ENCODE measurements at places on chromosomes 1 and 21.

DNA sequence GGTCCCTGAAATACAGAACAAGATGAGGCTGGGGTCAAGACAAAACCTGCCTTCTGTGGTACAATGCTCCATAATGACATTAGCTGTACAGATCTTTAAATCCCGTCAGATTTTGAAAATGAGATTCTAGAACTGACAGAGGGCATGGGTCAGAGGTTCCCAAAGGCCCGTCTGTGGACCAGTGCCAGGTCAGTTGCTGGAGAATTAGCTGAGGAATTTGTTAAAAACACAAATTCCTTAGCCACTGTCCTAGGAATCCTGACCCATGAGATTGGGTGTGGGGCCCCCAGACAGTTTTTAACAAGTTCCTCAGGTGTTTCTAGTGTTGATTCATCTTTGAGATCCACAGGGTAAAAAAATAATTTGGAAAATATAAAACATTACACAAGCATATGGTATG, 97.0 kb downstream of the SIPA1L2 start:
- no peak for DNase-seq

DNA sequence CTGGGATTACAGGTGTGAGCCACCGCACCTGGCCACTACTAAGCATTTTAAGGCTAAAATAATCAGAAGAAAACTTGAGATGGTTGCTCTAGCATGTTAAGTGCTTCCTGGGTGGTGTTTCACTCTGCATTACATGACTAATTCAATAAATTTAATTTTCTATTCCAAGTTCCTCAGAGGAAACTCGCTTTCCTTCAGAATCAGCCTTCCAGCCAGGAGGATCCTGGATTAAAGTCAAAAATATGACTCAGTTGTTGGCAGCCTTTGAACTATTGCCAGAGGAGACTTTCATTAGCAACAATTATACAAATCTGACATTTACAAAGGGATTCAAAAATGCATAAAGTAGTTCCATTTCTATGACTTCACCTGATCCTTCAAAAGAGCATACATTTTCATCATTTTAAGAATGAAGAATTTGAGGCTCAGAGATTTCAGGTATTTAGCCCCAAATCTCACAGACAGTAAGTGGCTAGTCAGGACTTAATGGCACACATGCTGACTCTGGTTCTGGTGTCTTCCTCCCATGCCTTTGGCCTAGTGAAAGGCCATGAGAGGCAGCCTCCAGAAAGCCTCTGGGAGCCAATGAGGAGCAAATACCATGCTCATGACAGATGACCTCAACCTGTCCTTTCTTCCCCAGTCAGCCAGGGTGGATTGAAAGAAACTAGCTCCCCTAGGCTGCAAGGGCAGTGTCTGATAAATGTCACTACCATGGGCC, 115.7 kb downstream of the MAP3K21 start:
- DNase-seq = no peak

DNA sequence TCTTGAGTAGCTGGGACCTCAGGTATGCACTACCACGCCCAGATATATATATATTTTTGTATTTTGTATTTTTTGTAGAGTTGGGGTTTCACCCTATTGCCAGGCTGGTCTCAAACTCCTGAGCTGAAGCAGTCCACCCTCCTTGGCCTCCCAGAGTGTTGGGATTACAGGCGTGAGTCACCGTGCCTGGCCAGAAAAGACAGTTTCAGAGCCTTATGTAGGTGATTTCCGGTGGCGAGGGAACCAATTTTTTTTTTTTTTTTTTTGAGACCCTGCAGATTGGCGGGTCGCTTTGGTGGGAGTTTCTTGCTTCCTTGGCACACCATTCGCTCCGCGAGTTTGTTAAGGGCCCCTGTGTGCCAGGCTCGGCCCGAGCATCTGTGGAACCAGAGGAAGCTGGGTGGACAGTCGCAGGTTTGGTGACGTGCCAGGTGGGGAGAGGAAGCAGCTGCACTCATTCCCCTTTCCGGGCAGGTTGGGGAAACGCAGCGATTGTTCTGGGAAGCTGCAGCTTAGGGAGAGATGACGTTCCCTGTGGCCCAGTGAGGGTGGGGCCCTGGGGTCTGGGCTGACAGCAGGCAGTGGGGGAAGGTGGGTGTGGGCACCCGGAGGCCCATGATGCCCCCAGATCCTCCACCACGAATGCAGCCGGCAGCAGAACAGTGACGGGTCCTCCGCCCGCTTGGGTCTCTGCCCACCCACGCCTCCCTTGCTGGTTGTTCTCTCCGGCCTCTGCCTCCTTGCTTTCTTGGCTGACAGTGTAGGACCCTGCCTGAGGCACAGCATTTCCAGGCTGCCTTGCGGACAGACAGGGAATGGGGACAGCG, 25.1 kb downstream of the SPSB1 start:
- no peak for DNase-seq

DNA sequence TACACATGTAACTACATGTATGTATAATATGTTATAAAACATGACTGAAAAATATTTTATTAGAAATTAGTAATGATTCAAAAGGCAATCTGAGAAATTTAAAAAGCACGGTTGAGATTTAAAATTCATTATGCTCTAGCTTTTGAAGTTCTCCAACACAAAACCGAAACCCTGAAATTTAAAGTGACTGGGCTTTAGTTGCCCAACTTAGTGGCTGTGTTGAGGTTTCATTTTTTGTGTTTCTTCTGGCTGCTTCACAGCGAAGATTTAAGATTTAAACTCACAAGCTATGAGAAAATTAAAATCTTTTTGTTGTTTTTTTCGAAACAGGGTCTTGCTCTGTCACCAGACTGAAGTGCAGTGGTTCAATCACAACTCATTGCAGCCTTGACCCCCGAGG, 1058.7 kb downstream of the NCAM2 start:
- no peak for DNase-seq

GRCh38 chr1:56190806-56191365, 388.5 kb downstream of the PLPP3 start:
- DNase-seq = no peak

GRCh38 chr1:78387201-78387600, 103.6 kb upstream of the PTGFR start:
- no peak for DNase-seq

DNA sequence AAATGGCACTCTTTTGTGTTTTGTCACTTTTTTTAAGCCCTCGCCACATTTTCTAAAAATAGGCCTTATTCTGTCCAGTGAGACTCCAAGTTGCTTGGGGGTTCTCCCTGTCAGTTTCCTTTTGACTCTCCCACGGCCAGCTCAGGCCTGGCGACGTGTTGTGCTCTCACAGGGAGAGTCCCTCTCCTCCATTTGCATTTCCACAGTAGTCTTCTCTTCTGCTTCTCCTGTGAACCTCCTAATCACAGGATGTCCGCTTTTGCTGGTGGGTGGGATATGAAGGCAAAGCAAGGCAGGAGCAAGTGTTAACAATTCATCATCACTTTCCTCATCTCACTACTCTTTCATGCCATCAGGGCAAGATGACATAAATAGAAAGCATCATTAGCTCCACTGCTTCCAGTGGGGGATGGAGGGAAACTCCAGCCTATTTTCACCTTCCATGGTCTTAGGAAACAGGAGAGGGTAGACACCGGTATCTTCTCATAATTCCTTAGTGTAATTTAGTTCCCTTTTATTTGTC, 99.8 kb downstream of the INTS7 start:
- peak; percentile 57 for DNase-seq

- no peak for DNase-seq
These were observed 721 bp upstream of the LCE1B start for GRCh38 chr1:152811050-152811449.

GRCh38 chr1:67446893-67447292, 16.7 kb upstream of the SERBP1 start:
- DNase-seq = no peak

GRCh38 chr1:246787781-246788513, 63.7 kb downstream of the SCCPDH start:
- no peak for DNase-seq

DNA sequence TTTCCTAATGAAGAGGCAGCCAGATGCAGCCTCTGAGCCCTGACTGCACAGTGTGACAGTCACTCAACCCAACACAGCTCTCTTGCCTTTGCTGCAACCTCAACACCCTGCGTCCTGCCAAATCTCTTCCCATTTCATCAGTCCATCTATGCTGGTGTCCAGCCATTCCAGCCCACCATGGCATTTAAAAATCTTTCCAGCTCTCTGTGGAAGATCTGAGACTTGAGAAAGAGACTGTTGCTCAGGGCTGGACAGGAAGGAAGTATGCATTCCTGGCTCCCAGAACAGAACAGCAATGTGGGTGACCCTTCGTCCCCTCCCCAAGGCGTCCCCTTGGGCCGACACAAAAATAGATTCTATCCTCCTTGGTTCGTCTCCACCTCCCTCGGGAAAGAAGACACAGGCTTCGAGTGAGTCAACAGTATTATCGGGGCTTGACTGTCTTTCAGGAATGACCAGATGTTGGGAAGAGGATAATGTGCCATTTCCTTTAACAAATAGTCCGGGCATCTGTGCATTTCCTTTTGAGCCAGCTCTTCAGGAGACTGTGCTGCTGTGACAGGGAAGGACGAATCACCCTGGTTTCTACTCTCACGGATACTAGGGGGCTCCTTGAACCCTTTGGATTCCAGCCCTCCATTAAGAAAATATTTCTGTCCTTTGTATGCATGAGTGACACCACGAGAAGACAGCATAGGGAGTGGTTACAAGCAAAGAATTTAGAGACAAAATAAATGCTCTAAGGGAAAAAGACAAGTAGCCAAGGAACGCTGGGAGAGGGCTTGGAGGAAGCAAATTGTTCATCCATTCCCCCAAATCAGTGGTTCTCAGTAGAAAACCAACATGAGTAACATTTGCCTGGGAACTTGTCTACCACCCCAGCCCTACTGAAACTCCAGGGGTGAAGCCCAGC, 111.4 kb upstream of the CDC42BPA start:
- DNase-seq = no peak

- no peak for DNase-seq
These were observed 75.4 kb upstream of the ATP1A1 start for GRCh38 chr1:116297495-116298212.

DNA sequence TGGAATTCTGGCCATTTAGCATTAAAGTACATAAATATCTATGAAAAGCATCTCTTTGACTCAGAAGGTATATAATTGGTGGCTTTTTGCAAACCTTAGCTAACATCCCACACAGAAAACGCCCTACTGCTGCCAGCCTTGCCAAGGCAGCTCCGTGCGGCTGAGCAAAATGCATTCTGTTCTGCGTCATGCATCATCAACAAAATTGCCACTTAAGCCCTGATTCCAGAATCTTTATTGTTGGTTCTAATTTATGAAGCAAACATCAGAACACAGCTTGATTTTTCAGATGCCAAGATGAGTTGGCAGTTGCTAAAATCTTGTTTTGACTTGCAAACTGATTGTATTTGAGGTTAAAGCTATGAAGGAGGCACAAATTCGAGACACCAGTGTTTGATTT, 314.9 kb upstream of the DEPDC1 start:
- DNase-seq = no peak

DNA sequence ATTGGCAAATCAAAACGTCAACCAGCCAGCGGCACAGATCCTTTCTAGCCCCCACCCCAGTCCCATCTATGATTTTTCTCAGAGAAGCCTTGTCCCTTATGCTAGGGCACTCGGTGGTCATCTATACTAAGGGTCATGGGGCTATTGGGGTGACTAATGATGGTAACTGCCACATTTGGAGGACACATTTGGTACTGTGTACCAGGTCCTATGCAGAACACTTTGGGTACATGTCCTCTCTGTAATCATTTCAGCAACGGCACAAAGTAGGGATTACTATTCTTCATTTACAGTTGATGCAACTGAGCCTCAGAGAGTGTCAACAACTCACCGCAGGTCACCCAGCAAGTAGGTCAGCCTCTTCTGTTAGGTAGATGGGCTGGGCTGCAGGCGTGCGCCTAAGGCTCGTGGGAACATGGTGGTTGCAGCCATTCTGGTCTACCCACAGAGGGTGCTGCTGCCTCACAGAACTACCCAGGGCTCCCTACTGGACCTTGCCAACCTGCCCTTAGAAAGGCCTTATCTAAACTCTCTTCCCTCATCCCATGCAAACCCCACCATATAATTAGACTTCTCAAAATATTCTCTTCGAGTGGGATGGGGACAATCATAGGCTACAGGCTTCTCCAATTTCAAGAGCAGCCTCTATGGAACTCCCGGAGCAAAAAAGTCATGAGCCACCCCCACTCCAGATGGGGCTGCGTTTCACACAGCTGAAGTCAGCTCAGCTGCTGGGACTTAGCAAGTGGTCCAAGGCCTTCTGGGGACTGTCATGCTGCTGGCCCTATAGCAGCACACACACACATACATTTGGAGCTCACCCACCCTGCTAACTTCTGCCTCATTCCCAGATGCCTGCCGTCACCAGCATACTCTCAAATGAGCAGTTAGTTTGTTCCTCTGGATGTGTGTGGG, 5.8 kb upstream of the SDHB start:
- peak; percentile 23 for DNase-seq

- DNase-seq = no peak
These were observed 166.0 kb downstream of the COL11A1 start for GRCh38 chr1:102942324-102942723.

DNA sequence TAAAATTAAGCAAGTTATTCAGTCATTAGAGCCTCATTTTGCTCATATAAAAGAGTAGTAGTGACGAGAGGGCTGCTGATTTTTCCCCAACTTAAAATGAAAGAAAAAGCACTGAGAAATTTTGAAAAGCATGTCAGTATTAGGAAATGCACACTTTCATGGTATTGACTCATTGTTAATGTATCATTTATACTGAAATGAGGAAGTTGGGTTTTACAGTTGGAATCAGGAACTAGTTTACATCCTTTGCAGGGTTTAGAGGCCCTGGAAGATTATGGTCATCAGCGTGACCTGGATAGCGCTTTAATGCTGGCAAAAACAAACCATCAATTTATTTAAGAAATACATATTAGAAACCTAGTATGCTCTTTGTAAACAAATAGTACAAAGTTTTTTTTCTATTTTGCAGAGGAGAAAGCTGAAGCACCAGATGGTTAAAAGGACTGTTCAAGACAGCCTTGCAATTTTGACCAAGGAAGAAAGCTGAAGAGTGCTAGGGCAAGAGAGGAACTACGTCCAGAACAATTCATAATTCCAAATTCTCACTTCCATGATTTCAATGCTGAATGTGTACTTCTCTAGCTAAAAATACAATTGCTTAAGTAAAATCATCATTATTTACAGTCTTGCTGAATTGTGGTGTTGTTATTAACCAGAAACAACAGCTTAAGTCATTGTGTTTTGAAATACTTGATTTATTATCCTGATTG, 94.8 kb upstream of the SGIP1 start:
- DNase-seq = no peak

GRCh38 chr21:45443595-45444181, 38.7 kb downstream of the COL18A1 start:
- DNase-seq = no peak

Data from stimulated activated CD4-positive, alpha-beta T cell treated with anti-CD3 and anti-CD28 coated beads, Interleukin-12 subunit alpha, Interleukin-12 subunit beta, amount 100 ng/mL, for 48 hours (primary cell).